ENCODE measurements at places on chromosomes 4 and X. TPM values are rescaled to one million over a fixed set of nuclear protein-coding genes. Genes with fewer than 3 reads are reported as not detected.
A peak's percentile ranks its signal among the peaks of the same experiment; 100 is the strongest.

SORCS2 gene
- 3.3 TPM for total RNA-seq

GAGE2A gene
- total RNA-seq, result not detected

DACH2 gene
- not detected for total RNA-seq

FGFBP1 gene
- not detected for total RNA-seq

STBD1 gene
- 16.2 TPM for total RNA-seq

ZNF185 gene
- 3.0 TPM for total RNA-seq

HTN3 gene
- total RNA-seq, result not detected

TCEAL6 gene
- 0.83 TPM for total RNA-seq

HPGDS gene
- total RNA-seq, result 1.2 TPM

DNA sequence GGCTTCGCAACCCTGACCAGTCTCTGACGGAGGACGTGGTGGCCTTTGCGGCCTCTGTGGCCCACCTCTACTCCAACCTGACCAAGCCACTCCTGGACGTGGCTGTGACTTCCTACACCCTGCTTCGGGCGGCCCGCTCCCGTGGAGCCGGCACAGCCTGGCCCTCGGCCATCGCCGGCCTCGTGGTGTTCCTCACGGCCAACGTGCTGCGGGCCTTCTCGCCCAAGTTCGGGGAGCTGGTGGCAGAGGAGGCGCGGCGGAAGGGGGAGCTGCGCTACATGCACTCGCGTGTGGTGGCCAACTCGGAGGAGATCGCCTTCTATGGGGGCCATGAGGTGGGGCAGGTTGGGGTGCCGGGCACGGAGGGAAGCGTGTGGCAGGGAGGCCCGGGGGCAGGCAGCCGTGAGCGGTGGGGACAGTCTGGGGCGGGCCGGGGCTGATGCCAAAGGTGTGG lies 1.2 kb downstream of the ABCD1 start:
- peak overlapping the region; percentile 87 for H3K27ac ChIP-seq
- DNase-seq, result no peak
- peak overlapping the region; percentile 73 for H3K4me3 ChIP-seq
- peaks cover 57% of the 10 kb centered on the region for H3K4me1 ChIP-seq

DNA sequence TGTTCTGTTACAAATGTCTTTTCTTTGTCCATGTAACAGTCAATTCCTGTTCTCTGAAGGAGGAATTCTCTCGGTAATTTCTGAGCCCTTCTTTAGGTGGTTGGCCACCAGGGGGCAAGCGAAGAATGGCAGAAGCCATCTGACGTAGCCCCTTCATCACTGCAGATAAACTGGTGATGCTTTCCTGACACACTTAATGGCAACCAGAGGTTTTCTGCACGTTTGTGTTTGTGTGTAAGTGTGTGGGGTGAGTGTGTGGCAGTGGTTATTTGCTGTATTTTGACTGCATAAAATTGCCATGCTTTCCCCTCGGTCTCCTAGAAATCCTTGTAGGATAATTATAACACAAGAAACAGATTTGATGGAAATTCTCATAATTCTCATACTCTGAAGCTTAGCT lies 64.8 kb upstream of the STOX2 start:
- H3K4me1 ChIP-seq, result no peaks in the 10 kb centered on the region
- peaks cover 11% of the 10 kb centered on the region for H3K27me3 ChIP-seq
- H3K36me3 ChIP-seq, result no peaks in the 10 kb centered on the region
- no peak for DNase-seq

- no peaks in the 10 kb centered on the region for H3K4me1 ChIP-seq
- H3K27ac ChIP-seq, result no peak overlapping the region
- no peaks in the 10 kb centered on the region for H3K27me3 ChIP-seq
- H3K36me3 ChIP-seq, result peaks cover 42% of the 10 kb centered on the region
- H3K4me3 ChIP-seq, result no peak overlapping the region
Observed at GRCh38 chr4:84826681-84827080, 139.8 kb downstream of the WDFY3 start.

GRCh38 chrX:36867143-36867542 lies 141.0 kb upstream of the FAM47C start:
- no peaks in the 10 kb centered on the region for H3K36me3 ChIP-seq
- no peak for DNase-seq
- H3K27me3 ChIP-seq, result no peaks in the 10 kb centered on the region
- no peak overlapping the region for H3K4me3 ChIP-seq

DNA sequence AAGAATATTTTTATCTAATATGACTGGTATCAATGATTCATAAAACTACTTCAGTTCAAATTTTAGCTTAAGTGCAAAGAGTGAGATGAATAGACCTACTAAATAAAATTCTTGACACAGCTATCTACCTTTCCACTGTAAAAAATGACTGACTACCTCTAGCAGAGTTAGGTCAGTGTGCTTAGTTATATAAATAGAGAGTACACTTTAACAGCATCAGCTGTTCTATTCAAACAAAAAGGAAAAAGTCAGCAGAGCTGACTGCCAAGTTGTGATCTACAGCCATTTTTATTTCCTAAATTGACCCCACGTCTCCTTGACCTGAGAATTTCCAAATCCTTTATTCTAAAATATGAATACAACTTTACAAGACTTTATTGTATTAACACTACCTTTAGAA lies 262.4 kb downstream of the CAMK2D start:
- H3K27me3 ChIP-seq, result no peaks in the 10 kb centered on the region
- H3K36me3 ChIP-seq, result peaks cover 6% of the 10 kb centered on the region
- H3K4me1 ChIP-seq, result peaks cover 9% of the 10 kb centered on the region
- no peak overlapping the region for H3K27ac ChIP-seq
- no peak for DNase-seq

- no peak overlapping the region for H3K4me3 ChIP-seq
- H3K4me1 ChIP-seq, result no peaks in the 10 kb centered on the region
- no peaks in the 10 kb centered on the region for H3K36me3 ChIP-seq
- DNase-seq, result no peak
Observed at GRCh38 chrX:10471418-10471817, 149.0 kb downstream of the MID1 start.

DNA sequence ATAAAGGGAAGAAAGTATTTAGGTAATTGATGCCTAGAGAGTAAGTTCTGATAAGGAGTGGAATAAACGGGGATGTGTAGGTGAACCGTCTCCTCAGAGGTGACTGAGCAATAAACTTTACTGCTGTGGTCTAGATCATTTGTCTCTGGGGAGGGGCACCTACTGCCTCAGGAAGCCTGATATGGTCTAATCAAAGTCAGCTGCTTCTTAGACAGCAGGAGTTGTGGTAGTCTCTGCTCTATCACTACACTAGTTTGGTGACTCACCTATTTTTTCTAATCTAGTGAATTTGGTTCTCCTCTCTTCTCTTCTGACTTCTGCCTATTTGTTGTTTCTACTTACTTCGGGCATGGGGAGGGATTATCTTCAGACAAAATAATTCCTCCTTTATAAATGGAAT lies 95.1 kb upstream of the STIM2 start:
- H3K27me3 ChIP-seq, result no peaks in the 10 kb centered on the region
- H3K36me3 ChIP-seq, result peaks cover 7% of the 10 kb centered on the region
- H3K27ac ChIP-seq, result no peak overlapping the region
- H3K4me3 ChIP-seq, result no peak overlapping the region
- H3K4me1 ChIP-seq, result no peaks in the 10 kb centered on the region

DNA sequence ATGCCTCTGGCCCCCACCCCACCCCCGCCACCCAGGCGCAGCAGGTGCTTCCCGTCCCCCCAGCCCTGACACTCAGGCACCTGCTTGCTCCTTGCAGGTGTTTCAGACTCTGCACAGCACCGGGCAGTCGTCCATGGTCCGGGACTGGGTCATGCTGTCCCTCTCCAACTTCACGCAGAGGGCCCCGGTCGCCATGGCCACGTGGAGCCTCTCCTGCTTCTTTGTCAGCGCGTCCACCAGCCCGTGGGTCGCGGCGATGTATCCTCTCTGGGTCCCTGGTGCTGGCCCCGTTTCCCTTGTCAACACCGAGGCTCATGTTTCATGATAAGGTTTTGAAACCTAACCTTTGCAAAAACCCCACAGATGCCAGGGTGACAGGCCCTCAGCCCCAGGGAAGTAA lies 10.2 kb upstream of the MSANTD1 start:
- no peak for DNase-seq
- no peak overlapping the region for H3K4me3 ChIP-seq
- no peak overlapping the region for H3K27ac ChIP-seq
- peaks cover 21% of the 10 kb centered on the region for H3K4me1 ChIP-seq
- peaks cover 84% of the 10 kb centered on the region for H3K36me3 ChIP-seq

DNA sequence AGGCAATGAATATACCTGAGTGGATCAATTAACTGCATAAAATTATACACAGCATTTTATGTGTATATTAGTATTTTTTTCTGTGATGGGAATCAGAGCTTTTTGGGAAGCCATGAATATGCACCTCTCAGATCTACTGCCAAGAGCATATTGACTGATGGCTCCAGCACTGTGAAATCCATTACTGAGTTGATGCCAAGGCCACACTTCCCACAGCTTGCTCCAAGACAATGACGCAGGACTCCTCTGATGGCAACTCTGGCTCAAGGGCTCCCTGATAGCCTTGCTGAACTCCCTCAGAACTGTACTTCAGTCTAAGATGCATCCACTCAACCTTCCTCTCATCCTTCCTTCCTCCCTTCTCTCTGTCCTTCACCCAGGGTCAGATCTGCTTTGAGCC lies 82.7 kb downstream of the OTC start:
- DNase-seq, result no peak
- no peak overlapping the region for H3K4me3 ChIP-seq
- no peaks in the 10 kb centered on the region for H3K4me1 ChIP-seq
- no peak overlapping the region for H3K27ac ChIP-seq
- no peaks in the 10 kb centered on the region for H3K36me3 ChIP-seq

DNA sequence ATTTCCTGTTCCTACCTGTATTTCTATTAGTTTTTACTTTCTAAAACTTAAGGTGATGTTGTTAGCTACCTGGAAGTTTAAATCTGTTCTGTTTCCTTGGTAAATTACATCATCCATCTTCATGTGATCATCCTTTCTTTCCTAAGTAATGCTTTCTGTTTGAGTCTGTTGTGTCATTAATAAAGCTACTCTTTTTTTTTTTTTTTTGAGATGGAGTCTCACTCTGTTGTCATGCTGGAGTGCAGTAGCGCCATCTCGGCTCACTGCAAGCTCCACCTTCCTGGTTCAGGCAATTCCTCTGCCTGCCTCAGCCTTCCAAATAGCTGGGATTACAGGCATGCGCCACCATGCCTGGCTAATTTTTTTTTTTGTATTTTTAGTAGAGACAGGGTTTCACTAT lies 73.3 kb downstream of the FIP1L1 start:
- H3K27me3 ChIP-seq, result no peaks in the 10 kb centered on the region
- H3K36me3 ChIP-seq, result peaks cover 46% of the 10 kb centered on the region
- DNase-seq, result no peak
- no peaks in the 10 kb centered on the region for H3K4me1 ChIP-seq
- H3K27ac ChIP-seq, result no peak overlapping the region
- no peak overlapping the region for H3K4me3 ChIP-seq

GRCh38 chr4:2930758-2931511 lies 32.3 kb downstream of the NOP14 start:
- no peak for DNase-seq
- H3K27me3 ChIP-seq, result no peaks in the 10 kb centered on the region
- peaks cover 48% of the 10 kb centered on the region for H3K4me1 ChIP-seq

DNA sequence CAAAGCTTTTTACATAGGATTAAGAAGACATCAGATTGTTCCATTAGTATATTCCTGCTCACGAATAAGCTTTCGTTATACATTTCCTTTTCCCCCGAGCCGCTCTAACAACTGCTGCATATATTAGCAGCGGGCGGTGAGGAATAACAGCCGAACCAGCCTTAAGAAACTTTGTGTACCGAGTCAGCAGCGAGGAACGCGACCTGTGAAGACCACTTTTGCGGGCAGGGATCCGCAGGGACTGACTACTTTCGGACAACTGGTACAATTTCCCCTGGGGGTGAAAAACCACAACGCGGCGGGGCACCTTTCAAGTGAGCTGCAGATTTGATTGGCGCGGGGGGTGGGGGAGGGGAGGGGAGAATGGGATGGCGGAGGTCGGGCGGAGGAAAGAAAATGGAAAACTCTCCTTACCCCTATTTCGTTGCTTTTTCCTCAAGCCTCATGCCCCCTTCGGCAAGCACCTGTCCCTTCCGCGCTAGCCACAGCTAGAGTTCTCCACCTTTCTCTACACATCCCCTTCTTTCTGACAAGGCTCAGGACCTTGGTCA lies 5.9 kb upstream of the PITX2 start:
- H3K4me1 ChIP-seq, result peaks cover 29% of the 10 kb centered on the region
- H3K27ac ChIP-seq, result no peak overlapping the region
- no peak for DNase-seq
- peaks cover 87% of the 10 kb centered on the region for H3K27me3 ChIP-seq

DNA sequence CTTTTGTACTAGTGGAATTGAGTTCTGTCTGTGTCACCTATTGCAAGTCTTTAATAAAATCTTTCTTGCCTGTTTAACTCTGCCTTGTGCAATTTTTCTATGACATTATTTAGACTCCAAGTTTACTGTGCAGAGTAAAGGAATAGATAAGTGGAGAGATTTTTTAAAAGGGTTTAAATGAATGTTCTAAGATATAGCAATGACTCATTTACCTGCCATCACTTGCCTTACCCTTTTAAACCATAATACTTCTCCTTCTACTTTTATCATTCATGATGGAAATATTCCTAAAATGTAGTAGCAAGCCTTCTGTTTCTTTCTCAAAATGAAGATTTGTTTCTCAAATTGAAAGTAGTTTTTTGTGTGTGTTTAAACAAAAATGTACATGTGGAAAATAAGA lies 782.8 kb upstream of the MAGEB2 start:
- no peaks in the 10 kb centered on the region for H3K36me3 ChIP-seq
- no peaks in the 10 kb centered on the region for H3K4me1 ChIP-seq
- no peak overlapping the region for H3K4me3 ChIP-seq

- DNase-seq, result no peak
- H3K36me3 ChIP-seq, result no peaks in the 10 kb centered on the region
- H3K4me1 ChIP-seq, result peaks cover 15% of the 10 kb centered on the region
- no peak overlapping the region for H3K4me3 ChIP-seq
- H3K27ac ChIP-seq, result no peak overlapping the region
Observed at GRCh38 chr4:73870768-73871167, 1.6 kb downstream of the CXCL1 start.

DNA sequence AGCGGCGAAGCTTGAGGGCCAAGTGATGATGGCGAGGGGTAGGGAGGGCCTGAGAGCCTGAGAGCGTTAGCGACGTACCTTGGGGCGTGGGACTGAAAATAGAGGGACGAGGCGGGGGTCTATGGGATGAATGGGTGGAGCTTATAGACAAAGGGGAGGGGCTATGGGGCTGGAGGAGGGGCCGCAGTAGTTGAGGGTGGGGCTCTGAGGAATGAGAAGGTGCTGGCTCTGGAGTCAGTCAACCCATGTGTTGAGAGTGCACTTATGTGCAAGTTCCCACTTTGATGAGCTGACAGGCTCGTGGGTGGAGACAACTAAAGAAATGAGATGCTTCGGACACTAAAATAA lies 488 bp downstream of the TBC1D25 start:
- H3K36me3 ChIP-seq, result peaks cover 1% of the 10 kb centered on the region
- peaks cover 4% of the 10 kb centered on the region for H3K4me1 ChIP-seq
- no peaks in the 10 kb centered on the region for H3K27me3 ChIP-seq
- peak overlapping the region; percentile 88 for H3K27ac ChIP-seq
- H3K4me3 ChIP-seq, result peak overlapping the region; percentile 64

DNA sequence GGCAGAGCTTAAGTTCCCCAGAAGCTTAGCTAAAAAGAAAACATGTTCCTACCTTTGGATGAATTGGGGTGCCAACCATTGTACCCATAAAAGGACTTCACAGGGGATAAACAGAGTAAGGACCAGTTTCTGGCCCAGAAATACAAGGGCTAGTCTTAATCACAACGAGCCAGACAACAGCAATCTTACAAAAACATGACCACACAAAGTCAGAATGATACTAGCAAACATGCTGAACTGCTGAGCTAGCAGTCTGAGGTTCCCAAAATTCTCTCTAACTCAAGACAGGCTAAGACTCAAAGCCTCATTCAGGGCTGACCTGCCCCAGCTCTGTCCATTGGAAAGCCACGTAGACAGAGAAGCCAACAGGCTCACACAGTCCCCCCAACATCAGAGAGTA lies 40.3 kb downstream of the ATP11C start:
- no peaks in the 10 kb centered on the region for H3K27me3 ChIP-seq
- no peak overlapping the region for H3K4me3 ChIP-seq
- DNase-seq, result no peak
- H3K4me1 ChIP-seq, result no peaks in the 10 kb centered on the region
- no peak overlapping the region for H3K27ac ChIP-seq
